ENCODE measurements at places on chromosomes 7 and 10.

DNA sequence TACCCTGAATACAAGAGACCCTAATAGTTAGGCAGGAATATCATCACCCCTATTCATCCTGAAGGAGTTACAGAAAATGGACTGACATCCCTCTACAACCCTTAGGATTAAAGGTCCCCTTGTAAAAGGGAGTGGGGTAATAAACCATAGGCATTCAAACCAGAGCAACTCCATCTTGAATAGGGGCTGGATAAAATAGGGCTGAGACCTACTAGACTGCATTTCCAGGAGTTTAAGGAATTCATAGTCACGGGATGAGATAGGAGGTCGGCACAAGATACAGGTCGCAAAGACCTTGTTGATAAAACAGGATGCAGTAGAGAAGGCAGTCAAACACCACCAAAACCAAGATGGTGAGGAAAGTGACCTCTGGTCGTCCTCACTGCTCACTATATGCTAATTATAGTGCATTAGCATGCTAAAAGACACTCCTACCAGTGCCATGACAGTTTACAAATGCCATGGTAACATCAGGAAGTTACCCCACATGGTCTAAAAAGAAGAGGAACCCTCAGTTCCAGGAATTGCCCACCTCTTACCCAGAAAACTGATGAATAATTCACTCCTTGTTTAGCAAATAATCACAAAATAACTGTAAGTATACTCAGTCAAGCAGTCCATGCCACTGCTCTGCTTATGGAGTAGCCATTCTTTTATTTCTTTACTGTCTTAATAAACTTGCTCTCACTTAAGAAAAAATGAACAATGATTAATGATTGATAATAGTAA is 37.2 kb downstream of the CUBN start:
- DNase-seq: no peak

GRCh38 chr10:129914153-129914855 is 49.8 kb downstream of the EBF3 start:
- no peak for DNase-seq

DNA sequence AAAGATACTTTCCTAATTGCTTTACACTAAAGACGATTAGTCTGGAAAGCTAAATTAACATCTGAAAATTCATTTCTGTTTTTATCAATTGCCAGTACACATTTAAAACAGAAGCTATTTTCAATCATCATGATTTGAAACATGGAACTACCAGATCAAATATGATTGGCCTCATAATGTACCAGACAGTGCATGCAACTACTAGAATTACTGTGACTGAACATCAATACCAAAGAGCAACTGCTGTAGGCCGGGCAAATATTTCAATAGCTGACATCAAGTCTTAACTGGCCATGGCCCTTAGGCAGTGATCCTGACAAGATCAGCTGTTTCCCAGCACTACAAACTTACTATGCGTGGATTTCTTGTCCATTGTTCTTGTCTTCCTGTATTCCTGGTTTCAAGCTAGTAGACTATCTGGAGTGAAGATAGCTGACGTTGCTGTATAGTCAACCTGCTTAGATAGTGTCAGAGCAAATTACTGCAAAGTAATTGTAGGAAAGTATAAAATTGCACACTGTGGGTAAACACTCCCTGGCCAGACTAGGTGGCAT is 21.7 kb upstream of the WNT16 start:
- DNase-seq: no peak

DNA sequence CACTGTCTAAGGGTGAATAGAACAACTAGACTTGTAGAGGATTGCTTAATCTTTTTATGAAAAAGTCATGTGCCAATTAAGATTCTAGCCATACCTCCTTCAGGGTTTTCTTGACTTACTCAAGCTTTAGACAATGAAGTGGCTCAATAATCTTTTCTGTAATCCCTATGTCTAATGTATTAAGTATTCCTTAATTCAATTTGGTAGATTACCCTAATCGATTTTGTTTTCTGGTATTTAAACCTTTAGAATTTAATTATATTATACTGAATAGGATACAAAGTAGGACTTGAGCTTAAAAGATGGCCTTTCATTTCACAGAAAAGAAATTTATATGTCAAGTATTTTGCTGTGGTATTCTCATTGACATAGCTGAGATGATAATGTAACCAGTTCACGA is 597.9 kb upstream of the C7orf33 start:
- no peak for DNase-seq

DNA sequence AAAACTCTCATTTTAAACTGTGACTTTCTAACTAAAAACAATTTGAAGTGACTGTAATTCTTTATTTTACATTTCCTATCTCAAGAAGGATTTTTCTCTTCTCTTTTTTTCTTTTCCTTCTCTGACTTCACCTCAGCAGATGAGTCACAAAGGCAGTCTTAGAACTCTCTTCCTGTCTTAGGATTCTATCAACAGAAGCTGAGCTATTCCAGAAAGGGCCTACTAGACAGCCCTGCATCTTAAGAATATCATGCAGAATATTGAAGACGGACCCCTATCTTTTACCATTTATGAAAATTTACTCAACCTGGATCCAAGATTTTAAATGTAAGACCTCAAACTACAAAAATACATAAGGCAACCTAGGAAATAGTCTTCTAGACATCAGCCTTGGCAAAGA is 365.7 kb upstream of the SEMA3C start:
- no peak for DNase-seq

DNA sequence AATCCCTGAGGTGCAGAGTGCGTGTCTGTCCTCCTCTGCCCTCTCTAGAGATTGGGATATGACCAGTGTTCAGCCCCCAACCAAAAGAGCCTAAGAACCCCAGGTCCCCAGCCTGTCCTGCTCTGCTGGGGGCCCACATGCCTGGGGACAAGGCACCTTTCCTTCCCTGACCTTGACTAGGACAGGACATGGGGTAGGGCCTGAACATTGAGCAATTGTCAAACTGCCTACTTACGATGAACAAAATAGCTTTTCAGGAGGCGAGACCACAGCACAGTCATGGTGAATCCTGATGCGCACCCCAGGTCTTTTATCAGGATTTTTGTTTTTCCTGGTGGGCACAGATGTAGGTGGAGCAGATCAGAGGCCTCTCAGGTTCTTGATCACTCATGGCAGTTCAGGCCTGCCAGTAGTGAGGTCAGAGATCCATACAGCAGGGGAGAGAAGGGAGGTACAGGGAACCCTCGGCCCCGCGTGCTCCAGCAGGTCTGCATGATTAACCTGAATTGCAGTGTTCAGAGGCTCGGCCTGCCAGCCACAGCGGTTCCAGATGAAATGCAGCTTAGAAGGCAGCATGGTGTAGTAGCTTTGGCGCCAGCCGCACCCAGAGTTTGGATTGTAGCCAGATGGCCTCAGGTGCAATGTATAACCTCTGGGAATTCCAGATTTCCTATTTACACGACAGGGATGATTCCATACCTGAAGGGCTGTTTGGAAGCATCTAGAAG is 191.3 kb downstream of the CUX1 start:
- DNase-seq: no peak

GRCh38 chr7:99876491-99876890 is 342 bp downstream of the OR2AE1 start:
- no peak for DNase-seq

DNA sequence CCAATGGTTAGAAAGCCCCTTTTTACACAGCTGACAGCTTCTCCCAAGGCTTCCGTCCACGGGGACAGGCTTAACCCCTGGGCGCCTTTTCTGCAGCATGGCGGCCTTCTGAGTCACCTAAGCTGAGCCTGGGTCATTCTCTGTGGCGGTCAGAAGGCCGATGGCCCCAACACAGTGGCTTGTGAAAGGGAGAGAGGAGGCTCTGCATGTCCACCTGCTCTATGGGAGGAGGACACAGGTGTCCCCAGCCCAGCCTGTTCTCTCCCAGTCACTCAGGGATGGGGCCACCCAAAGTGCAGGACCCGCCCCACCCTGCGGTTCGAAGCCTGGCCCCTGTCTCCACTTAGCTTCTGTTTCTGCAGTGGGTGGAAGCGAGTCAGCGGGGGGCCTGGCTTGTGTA is 20.4 kb upstream of the TTYH3 start:
- no peak for DNase-seq

- no peak for DNase-seq
These were observed 3.1 kb upstream of the ABCA13 start for GRCh38 chr7:48168159-48168558.

GRCh38 chr7:55214707-55215106 is 150.4 kb upstream of the LANCL2 start:
- DNase-seq: no peak

GRCh38 chr10:129589546-129589945 is 122.5 kb downstream of the MGMT start:
- no peak for DNase-seq

DNA sequence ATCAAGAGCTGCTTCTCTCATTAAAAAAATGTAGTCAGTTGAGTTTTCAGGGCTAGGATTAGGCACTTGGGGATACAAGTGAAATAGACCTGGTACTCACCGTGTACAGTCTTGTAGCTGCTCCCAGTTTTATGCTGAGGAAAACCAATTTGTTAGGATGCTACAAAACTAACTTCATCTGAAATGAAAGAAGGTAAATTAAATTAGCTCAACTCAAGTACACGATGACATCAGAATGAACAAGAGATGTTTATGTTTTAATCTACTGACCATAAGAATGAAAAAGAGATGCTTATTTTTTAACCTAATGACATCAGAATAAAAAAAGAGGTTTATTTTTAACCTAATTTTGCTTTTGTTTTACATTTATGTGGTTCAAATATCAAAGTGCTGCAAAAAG is 73.7 kb downstream of the AP3M1 start:
- DNase-seq: no peak

DNA sequence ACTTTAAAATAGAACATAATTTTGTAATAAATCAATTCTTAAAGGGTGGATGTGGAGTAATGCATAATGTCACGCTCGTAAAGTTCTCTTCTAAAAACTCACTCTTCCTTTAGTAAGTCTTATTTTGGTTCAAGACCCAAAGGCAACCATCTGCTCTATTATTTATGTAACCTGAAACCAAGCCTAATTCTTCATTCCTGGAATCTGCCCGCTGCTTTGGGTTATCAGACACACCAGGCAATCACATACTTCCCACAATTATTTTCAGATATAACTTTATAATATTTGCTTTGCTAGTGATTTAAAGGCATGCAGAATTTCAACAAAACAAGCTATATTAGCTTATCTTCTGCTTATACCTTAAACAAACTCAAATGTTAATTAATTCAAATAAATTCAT is 39.0 kb downstream of the RAB11FIP2 start:
- DNase-seq: no peak

DNA sequence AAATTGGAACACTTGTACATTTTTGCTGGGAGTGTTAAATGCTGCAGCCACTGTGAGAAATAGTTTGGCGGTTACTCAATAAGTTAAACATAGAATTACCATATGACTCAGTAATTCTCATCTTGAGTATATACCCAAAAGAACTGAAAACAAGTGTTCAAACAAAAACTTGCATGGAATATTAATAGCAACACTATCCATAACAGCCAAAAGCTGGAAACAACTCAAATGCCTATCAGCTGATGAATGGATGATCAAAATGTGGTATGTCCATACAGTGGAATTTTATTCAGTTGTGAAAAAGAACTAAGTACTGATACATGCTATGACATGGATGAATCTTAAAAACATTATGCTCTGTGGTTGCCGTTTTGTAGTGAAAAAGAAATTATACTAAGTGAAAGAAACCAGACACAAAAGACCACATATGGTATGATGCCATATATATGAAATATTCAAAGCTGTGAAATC is 63.0 kb upstream of the SP4 start:
- DNase-seq: no peak

DNA sequence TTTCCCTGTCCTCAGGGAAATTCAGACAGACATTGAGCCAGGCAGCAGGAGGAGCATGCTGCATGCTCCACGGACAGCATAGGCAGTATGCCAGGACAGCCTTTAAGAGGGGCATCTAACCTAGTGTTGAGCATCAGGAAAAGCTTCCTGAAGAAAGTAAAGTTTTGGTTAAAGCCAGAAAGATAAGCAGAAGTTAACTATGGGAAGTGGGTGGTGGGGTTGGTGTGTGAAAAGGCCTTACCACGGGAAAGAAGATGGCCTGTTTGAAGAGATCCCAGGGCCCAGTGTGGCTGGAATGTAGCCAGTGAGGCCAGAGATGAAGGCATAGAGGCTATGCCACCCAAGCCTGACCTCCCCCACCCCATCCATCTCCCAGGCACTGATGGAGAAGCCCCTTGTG is 102.4 kb upstream of the PLXNA4 start:
- DNase-seq: no peak
